CD4-positive, alpha-beta T cell treated with Interleukin-6 for 4 hours (primary cell): ENCODE measurements at places on chromosomes 5 and 9.

DNA sequence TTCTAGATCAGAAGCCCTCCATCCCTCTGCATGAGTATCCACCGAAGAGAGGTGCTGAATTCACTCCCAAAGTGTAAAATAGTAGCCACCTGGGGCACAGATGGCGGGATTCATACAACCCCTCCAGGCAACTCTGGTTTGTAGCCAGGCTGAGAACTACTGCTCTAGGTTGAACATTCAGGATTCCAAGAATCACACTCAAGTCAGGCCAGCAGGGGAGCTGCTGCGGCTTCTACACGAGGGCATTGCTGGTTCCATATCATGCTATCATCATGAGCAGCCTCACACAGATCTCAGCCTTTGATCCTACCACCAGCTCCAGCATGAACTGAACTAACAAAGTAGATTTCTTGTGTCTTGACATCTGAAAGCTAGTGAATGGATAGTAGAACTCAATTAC, 367.9 kb downstream of the DIRAS2 start:
- DNase-seq: no peak

DNA sequence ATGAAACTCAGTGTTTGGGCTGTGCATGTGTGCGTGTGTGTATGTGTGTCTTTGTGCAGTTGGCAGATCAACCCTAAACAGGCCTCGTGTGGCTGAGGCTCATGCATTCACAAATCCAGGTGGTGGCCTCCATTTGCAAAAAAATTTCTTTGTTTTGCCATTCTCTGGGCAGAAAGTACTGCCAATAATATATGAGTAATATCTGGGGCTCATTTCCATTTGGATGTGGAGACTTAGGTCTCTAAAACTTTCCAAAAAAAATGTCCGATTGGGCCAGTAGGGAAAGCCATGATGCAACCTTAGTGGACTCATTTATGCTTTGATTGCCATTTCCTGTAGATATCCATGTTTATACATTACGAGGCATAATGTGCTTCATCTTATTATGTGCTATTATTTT, 77.9 kb upstream of the RPS23 start:
- no peak for DNase-seq

- no peak for DNase-seq
These were observed 37.9 kb downstream of the TNFAIP8 start for GRCh38 chr5:119393746-119394145.

- DNase-seq: no peak
These were observed 65.9 kb downstream of the ZSWIM6 start for GRCh38 chr5:61397937-61398336.

DNA sequence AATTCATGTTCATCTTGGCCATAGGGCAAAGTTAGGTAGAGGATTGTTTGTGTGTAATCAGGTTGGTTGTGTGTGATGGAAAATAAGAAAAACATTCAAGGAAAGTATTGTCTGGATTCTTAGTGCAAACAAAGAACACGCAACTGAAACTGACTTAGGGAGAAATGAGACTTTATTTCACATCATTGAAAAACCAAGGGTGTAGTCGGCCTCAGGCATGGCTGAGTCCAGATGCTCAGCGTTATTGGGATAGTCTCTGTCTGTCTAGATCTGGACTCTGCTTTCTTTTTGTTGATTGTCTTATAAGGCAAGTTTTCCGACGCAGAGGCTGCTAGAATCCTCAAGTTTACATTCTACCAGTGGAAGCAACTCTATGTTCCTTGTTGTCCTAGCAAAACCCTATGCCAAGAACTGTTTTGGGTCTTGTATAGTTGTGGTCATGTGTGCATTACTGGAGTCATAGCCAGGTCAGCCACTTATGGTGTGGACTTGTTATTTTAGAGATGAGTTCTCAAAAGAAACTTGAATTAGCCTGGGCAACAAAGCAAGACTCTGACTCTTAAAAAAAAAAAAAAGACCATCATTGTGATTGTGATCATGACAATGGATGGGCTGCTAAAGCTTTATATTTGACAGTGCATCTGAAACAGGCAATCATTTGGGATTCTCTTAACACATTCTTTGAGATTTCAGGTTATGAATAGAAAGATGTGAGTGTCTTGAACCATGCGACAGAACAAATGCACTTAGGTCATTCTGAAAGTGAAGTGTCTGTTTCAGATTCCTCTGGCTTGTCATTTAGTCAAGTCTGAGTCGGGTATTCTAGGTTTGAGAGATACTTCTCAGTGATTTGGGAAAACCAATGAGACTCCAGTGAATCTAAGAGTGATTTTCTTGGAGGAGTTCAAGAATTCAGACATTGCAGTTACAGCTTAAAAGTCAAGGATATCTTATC, 82.6 kb downstream of the DOCK2 start:
- DNase-seq: no peak

- no peak for DNase-seq
These were observed 18.1 kb upstream of the ICE1 start for GRCh38 chr5:5404381-5404780.

DNA sequence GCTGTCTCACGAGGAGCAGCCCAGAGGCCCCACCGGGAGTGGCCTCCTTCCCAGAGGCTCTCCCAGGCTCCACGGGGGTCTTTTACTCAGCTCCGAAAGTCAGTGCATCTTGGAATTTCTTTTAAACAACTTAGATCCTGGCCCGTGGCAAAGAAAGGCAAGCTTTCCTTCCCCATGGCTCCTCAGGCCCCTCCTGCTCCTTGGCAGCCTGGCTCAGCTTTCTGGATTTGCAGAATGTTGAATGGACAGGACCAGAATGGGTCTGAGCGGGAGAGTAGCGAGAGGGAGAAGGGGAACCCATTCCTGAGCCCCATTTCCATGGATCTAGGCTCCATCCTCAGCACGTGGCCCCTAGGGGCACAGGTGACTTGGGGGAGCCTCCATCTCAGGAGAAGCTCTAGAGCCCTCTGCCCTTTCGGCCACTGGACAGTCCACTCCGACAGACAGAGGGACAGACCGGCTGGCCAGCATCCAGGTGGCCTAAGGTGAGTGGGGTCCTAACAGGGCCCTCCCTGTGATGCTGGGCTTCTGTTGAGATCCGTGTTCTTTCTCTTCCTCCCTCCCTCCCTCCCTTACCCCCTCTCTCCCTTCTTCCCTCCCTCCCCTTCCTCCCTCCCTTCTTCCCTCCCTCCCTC, 173.9 kb upstream of the PPP1R26 start:
- no peak for DNase-seq

- no peak for DNase-seq
These were observed 9.9 kb upstream of the OSMR start for GRCh38 chr5:38835887-38836286.

DNA sequence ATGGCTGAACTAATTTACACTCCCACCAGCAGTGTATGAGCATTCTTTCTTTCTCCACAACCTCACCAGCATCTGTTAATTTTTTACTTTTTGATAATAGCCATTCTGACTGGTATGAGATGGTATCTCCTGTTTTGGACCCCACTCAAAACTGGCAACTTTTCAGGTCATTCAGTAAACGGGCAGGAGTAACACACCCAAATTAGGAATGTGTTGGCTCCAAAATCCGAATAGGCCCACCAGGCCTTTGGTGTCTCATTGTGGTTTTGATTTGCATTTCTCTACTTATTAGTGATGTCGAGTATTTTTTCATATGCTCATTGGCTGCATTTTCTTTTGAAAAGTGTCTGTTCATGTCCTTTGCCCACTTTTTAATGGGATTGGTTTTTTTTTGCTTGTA, 517.1 kb downstream of the TMEM232 start:
- no peak for DNase-seq

DNA sequence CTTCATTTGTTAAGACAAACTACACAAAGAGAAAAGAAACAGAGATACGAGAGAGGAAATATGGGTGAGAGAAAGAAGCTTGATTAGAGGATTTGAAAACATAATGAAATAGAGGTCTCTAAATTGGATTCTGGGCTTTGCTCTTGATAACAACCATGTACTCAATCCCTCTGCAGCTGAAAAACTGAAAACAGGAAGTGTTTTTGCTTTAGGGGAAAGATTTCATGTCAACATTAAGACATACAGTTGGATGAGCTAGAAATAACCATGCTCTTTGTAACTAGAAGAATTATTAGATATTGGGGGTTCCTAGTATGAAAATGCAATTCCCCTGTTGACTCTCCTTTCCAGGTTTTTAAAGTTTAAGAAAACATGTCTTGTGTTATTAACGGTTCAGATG, 21.9 kb downstream of the CRHBP start:
- DNase-seq: no peak

- no peak for DNase-seq
These were observed 574.7 kb downstream of the TLE4 start for GRCh38 chr9:80146466-80146865.

- no peak for DNase-seq
These were observed 18.6 kb upstream of the SUSD1 start for GRCh38 chr9:112193572-112194288.

- no peak for DNase-seq
These were observed 16.4 kb downstream of the ZSWIM6 start for GRCh38 chr5:61348447-61348846.

GRCh38 chr9:18516514-18516913, 42.6 kb downstream of the ADAMTSL1 start:
- DNase-seq: no peak

GRCh38 chr5:110386782-110387181, 339.7 kb downstream of the TMEM232 start:
- DNase-seq: no peak
